Activated CD4-positive, alpha-beta memory T cell treated with anti-CD3 and anti-CD28 coated beads, Interleukin-2, amount 10 ng/mL, durations not matched to agents 7 days and 5 days (primary cell): ENCODE measurements at places on chromosomes 3 and 15. TPM values are rescaled to one million over a fixed set of nuclear protein-coding genes. Genes with fewer than 3 reads are reported as not detected.

GRCh38 chr3:195886181-195887141 is 21.9 kb downstream of the TNK2 start:
- no peak overlapping the region for H3K27ac ChIP-seq
- H3K36me3 ChIP-seq: peaks cover 27% of the 10 kb centered on the region
- H3K27me3 ChIP-seq: no peaks in the 10 kb centered on the region

DNA sequence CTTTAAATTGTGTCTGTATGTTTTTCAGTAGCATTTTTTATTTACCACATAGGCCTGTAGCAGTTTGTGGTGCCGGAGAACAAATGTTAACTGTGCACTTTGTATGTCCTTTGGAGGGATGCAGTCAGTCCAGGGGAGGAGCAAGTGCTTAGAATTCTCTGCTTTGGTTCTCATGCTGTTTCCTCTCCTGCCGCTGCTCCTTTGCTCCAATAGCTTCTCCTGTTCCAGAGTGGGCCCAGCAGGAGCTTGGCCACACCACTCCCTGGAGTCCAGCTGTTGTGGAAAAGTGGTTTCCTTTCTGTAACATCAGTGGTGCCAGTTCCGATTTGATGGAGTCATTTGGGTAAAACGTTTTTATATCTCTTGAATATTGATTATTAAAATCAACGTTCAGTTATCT is 16.6 kb downstream of the TICRR start:
- no peaks in the 10 kb centered on the region for H3K4me1 ChIP-seq
- no peak overlapping the region for H3K4me3 ChIP-seq
- peaks cover 39% of the 10 kb centered on the region for H3K36me3 ChIP-seq
- no peak overlapping the region for H3K27ac ChIP-seq
- DNase-seq: no peak

DNA sequence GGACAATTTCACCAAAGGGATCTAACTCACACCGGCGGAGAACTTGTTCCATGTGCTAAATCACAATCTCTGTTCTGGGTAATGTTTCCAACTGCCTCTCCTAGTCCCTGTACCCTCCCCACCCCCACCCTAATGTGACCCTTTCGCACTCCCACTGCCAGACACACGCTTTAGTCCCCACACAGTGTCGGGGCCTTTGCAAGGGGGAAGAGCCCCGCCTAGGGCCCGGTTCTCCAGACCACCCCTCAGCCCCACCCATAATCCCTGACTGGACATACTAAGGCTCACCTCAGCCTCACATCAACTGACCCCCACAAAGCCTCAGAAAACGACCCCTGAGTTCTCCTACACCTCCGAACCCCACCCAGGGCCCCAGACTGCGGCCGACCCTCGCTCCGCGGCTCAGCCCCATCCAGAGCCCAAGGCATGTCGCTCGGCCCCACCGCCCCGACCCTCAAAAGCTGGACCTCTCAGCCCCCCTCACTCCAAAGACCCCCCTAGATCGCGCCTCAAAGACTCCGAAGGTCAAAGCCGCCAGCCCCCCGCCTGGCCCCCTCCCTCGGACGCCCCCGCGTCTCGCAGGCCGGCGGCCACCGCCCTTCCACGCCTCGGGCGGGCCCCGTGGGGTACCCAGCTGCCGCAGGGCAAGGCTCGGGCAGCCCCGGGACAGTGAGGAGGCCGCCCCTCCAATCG is 72.0 kb upstream of the MAP4 start:
- peaks cover 9% of the 10 kb centered on the region for H3K27me3 ChIP-seq
- peak overlapping the region; percentile 80 for H3K27ac ChIP-seq
- peak overlapping the region; percentile 96 for H3K4me3 ChIP-seq

VEPH1 gene
- total RNA-seq: not detected
